Vein endothelial cell (primary cell): ENCODE measurements at places on chromosomes 4 and X. TPM values are rescaled to one million over a fixed set of nuclear protein-coding genes. Genes with fewer than 3 reads are reported as not detected.

Gene ZNF674
- 5.5 and 6.2 TPM in 2 replicates for total RNA-seq

Gene DSPP
- not detected in 2 replicates for total RNA-seq

Gene AMBN
- total RNA-seq = not detected in 2 replicates

Gene ZNF827
- 9.3 and 10.8 TPM in 2 replicates for total RNA-seq

Gene SLC26A1
- total RNA-seq = under 0.01 and 0.19 TPM in 2 replicates

Gene SLC39A8
- total RNA-seq = 6.9 and 7.2 TPM in 2 replicates

Gene ATP2B3
- not detected in 2 replicates for total RNA-seq

Gene ERCC6L
- total RNA-seq = 2.3 and 6.3 TPM in 2 replicates

Gene PCGF3
- total RNA-seq = 64.0 and 67.6 TPM in 2 replicates

Gene GPR50
- total RNA-seq = not detected in 2 replicates
